ENCODE measurements at places on chromosomes 5 and 9.

GRCh38 chr5:143188692-143189091 lies 214.8 kb downstream of the NR3C1 start:
- no peak for DNase-seq

DNA sequence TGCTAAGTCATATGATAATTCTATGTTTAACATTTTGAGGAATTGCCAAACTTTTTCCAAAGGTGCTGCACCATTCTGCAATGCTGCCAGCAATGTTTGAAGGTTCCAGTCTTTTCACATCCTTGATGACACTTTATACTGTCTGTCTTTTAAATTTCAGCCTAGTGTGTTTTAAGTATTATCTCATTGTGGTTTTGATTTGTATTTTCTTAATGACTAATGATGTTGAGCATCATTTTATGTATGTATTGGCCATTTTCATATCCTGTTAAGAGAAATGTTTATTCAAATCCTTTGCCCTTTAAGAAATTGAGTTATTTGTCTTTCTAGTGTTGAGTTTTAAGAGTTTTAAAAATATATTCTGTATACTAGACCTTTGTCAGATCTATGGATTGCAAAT lies 5.0 kb upstream of the TEX48 start:
- no peak for DNase-seq

DNA sequence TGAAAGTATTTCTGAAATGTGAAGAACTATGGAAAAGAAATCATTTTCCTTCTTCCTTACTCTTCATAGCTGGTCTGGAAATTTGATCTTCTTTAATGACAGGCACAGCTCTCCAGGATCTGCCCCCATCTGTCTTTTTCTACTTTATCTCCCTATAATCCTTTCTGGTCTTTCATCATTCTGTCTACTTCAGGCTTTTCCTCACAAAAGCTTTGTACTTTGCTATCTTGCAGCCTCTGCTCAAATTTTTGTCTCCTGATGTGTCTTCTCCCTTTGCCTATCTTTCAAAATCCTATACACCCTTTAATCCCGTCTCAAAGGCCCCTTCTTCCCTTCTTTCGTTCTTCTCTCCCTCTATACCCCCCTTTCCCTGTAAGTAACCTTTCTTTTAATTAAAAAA lies 114.9 kb upstream of the ATP10B start:
- DNase-seq: no peak

GRCh38 chr5:97266576-97266975 lies 83.5 kb upstream of the RIOK2 start:
- no peak for DNase-seq

- no peak for DNase-seq
Observed at GRCh38 chr5:64978546-64978945, 209.8 kb downstream of the CWC27 start.

DNA sequence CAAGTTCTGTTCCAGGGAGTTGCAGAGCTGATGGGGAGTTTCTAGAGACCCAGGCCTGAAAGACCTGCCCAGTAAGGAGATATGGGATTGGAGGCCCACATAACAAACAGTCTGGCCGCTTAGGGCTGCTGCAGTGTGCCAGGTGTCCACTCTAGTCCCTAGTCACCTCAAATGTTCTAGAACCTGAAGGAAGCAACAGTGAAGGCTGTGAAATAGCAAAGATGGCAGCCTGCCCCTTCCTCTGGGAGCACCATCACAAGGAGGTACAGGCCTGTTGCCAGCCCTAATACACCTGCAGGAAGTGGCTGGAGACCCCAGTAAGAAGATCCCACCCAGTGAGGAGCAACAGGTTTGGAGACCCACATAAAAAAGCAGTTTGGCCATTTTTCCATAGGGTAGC lies 783.8 kb upstream of the EDIL3 start:
- no peak for DNase-seq

DNA sequence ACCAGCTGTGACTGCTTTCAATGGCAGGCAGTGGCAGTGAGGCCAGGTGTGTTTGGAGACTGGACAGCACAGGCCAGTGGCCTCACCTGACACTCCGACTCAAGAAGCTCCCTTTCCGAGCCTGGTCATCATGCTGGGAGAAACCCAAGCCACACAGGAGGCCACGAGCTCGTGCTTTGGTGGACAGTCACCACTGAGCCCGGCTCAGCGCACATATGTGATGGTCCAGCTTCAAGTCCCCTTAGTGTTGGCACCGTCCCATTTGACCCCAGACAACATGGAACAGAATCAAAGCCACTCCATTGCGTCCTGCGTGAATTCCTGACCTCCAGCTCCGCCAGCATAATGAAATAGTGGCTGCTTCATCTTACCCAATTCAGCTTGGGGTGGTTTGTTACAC lies 64.0 kb upstream of the PPP1R26 start:
- DNase-seq: no peak

DNA sequence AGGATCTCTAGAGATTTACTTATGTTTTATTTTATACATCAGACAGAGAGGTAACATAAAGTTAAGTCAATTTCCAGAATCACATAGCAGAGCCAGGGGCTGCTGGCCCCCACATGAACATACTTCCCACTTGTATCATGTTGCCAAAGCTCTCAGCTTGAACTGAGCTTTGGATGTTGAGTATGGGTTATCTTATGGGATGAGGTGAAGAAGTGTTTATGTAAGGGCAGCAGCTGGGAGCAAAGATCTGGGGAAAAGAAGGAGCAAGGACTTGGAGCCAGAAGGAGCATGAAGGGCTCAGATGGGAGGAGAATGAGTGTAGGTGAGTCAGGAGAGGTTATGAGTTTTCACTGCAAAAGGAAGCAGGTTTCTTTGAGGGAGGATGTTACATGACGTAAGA lies 72.0 kb downstream of the MROH2B start:
- no peak for DNase-seq

- no peak for DNase-seq
Observed at GRCh38 chr9:34197756-34198711, 19.2 kb downstream of the UBAP1 start.

- no peak for DNase-seq
Observed at GRCh38 chr9:69975681-69976080, 68.0 kb upstream of the MAMDC2 start.

DNA sequence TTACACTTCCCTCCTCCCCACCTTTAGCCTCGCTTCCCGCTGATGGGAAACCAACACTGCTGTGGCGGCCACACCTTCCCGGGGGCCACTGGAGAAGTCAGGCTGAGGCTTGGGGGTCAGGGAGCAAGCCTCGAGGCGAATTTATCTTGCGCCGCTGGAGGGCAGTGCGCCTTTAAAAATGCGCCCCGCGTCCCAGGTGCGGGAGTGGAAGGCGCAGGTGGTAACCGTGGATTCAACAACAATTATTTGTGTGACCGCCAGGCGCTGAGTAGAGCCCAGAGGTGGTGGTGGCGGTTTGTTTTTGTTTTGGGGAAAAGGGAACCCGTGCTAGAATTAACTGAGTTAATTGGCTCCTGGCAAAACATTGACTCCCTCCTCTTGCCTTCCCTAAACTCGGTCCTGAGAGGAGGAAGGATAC lies 1.1 kb downstream of the CFAP77 start:
- peak; percentile 78 for DNase-seq

- DNase-seq: no peak
Observed at GRCh38 chr9:2874001-2874750, 30.3 kb upstream of the PUM3 start.

GRCh38 chr5:92992073-92992472 lies 588.9 kb downstream of the NR2F1-AS1 start:
- DNase-seq: no peak

DNA sequence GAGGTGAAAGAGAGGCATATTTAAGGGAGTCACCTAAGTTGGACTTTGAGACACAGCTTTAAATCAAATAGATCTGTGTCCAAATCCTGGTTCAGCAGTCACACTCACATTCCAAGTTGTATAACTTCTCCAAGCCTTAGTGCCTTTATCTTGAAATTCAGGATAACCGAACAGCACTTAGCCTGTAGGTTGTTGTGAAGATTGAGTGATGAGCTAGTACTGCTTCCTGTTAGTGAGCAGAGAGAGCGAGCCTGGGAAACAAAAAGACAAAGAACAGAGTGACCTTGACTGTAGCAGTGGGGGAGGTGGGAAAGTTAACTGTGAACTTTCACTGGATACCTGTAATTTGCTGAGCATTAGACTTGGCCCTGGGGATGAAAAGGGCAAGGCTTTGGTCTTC lies 22.4 kb downstream of the MAML1 start:
- no peak for DNase-seq

DNA sequence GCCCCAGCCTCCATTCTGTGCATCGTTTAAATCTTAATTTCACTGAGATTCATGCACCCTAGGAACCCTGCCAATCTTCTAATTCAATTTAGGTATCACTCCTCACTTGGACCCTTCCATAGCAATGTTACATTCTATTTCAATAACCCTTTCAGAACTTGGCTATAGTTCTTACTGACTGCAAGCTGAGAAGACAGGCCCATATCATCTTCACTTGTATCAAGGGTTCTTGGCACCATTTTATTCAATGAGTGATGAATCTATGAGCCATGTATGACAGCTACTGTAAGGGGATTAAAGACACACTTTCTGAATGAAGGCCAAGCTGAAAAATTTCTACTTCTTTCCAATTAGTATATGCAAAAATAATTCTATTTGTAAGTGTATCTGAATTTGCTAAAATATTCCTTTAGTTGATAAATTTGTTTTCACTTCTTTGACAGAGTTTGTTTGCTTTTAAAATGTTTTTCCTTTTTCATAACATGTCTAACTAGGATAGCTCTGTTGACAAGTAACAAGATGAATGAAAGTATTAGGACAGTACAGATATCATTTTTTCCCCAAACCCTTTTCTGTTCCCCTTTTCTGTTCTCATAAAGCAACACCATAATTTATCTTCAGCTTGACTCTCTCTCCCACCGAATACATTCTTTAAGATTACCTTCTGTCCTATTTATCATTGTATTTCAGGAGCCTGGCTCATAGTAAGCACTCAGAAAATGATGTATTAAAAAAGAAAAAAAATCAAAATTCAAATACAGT lies 9.6 kb downstream of the ITGA2 start:
- no peak for DNase-seq

DNA sequence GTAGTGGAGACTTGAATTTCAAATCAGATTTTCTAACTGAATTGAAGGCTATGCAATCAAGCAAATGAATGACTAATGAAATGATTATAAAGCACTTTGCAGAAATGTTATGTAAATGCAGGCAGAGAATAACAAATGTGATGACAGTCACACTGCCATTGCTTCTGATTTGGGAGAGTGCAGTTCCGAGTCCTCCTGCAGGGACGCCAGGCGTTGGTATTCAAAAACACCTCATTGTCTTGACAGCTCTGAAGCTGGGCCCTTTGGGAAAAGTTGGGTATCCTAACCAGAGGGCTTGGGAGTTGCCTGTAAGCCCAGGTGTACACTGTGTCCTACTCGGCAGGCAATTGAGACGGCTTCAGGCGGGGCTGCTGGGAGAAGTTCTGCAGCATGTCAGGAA lies 57.9 kb downstream of the C5orf15 start:
- DNase-seq: no peak

- DNase-seq: no peak
Observed at GRCh38 chr5:119630752-119631440, 1.5 kb downstream of the FAM170A start.

DNA sequence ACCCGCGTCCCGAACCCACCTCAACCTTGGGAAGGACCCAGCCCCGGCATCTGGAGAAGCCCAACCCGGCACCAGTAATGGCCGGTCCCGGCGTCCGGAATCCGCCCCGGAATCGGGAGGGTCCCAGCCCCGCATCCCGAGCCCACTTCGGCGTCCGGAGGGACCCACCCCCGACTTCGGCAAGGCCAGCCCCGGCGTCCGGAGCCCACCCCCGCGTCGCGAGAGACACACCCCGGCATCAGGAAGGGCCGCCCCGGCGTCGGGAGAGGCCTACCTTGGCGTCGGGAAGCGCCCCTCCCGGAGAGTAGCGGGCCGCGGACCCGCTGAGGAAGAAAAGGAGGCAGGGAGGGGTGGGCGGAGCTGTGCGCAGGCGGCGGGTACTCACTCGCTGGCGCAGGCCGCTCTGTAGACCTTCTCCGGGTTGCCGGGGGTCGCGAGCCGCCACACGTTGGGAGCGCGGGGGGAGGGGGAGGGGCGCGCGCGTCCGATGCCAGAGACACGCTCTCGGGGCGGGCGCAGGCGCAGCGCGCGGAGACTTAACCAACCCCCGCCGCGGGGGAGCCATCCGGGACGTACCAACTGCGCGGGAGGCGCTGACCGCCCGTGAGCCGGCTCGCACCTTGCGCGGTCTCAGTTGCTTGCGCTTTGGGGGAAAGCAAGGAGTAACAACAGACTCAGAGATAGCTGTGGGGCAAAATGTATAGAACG lies at the start of gene UIMC1:
TSS of gene UIMC1 (minus strand) at position 515 of the 708 bp plus-strand sequence. CDS start 24,164 bp downstream, outside the sequence.
- DNase-seq: peak; percentile 95

- no peak for DNase-seq
Observed at GRCh38 chr9:68778635-68779034, 73.6 kb downstream of the PIP5K1B start.

- peak; percentile 56 for DNase-seq
Observed at GRCh38 chr5:168947212-168947868, 353.6 kb downstream of the SLIT3 start.

- DNase-seq: no peak
Observed at GRCh38 chr5:67765697-67766096, 449.9 kb upstream of the PIK3R1 start.

GRCh38 chr9:107087222-107087621 lies 195.9 kb upstream of the RAD23B start:
- no peak for DNase-seq

DNA sequence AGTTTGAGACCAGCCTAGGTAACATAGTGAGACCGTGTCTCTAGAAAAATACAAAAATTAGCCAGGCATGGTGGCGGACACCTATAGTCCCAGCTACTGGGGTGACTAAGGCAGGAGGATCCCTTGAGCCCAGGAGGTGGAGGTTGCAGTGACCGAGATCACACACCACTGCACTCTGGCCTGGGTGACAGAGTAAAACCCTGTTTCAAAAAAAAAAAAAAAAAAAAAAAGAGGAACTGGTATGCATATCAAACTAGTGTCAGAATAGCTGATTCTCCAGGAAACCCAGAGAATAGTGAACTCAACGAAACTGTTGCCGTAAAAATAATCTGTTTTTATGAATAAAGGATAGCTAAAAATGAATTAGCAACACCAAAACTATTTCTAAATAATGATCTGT lies 126.6 kb upstream of the BASP1 start:
- DNase-seq: no peak

DNA sequence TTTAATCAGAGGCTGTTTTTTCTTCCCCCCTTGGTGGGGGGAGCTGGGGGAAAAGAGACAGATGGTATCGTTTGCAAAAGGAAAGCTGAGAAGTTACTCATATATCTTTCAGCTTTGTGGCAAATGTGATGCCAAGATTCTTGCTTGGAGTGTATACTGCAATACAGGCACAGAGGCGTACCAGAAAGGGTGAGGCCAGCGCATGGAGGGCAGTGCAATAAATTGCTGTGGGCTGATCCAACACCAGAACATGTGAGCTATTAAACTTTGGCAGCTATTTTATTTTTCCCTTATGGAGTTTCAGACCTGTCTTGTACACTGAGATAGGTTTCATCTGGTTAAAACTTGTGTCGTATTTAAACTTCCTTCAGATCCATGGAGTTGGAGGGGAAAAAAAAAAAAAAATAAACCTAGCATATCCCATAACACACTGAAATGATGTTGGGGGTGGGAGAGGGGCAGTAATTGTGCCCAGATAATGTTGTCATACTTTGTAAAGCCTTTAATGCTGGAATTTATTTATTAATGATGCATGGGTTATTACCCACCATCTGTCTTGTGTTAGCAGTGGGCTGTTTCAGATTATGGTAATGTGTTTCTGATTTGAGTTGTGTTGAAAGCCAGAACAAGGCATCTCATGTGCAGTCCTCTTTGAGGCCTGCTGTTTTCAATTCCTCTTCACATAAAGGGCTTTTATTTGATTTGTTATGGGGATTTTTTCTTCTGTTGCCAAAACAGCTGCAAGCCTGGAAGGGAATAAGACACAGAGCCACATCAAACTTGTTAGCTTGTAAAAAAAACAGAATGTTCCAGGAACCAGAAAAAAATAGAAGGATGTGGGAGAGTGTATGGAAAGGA lies 891.3 kb downstream of the TLE1 start:
- no peak for DNase-seq
